ENCODE measurements at places on chromosomes 13 and 19.
A peak's percentile ranks its signal among the peaks of the same experiment; 100 is the strongest.

DNA sequence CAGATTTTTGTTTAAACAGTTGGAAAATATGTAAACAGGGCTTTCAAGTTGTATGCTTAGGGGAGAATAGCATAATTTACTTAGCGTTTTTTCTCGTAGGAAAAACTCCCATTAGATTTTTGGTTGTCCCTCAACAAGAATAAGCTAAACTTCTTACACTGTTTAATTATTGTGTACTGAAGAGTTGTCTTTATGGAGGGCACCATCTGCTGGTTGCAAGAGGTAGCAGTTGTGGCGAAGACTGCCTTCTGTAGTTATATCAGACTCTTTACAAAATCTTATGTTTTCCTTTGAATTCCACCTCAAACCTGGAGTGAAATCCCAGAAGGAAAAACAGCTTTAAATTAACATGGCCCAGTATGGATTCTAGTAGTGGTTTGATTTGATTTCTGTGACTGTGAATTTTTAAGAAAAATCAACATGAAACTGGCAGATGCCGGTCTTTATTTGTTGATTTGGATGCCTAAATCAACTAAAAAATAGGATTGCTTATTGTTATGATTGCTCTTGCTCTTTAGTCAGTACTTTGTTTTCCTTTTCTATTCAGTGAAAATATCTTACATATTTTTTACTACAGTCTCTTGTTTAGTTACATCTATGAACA, 53.4 kb downstream of the PDS5B start:
- peak; percentile 69 for DNase-seq

DNA sequence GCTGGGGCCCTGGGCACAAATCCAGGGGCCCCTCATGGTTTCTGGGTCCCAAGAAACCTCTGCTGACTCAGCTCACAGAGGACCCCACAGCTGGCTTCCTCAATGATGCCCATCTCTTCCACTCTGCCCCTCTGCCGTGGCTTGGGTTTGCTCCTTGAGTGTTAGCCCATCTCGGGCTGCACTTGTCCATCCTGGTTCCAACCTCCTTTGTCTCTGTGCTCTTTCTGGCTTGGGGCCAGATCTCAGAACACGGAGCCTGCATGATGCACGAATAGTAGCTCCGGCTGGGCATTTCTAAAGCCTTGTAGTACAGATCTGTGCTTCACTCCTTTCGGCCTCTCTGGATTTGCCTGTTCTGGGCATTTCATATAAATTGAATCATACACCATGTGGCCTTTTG, 53.8 kb downstream of the F2RL3 start:
- DNase-seq: no peak

DNA sequence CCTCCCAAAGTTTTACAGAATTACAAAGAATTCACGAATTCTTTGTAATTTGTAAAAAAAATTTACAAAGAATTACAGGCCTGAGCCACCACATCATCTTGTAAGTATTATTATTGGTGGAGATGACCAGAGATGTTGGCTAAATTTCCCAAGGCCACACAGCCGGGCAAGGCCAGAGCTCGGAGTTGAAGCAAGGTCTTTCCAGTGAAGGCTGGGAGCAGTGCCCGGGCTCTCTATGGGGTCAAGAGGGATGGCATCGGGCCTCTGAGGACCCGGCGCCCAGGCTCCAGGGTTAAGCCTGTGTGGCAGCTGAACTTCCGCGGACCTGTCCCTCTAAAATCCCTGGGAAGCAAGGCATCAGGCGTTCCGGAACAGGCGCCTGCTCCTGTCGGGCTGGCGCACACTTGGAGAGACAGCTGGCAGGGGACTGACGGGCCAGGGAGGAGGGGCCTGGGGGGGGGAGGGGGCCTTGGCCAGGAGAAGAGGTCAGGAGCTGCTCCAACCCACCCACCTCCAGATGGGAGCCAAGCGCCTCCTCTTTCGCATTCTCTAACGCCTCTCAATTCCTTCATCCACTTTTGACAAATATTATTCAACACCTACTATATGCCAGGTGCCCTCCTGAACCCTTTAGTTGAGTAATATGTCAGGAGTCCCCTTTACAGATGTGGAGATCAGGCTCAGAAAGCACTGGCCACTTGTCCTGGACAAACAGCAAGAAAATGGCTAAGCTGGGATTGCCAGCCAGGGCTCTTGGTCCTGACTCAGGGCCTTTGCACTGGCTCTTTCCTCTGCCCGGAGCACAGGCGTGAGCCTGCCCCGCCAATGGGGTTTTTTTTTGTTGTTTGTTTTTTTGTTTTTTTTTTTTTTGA, 36.8 kb upstream of the SEMA6B start:
- DNase-seq: no peak

- no peak for DNase-seq
These were observed 77.2 kb downstream of the KLF12 start for GRCh38 chr13:74056801-74057542.

DNA sequence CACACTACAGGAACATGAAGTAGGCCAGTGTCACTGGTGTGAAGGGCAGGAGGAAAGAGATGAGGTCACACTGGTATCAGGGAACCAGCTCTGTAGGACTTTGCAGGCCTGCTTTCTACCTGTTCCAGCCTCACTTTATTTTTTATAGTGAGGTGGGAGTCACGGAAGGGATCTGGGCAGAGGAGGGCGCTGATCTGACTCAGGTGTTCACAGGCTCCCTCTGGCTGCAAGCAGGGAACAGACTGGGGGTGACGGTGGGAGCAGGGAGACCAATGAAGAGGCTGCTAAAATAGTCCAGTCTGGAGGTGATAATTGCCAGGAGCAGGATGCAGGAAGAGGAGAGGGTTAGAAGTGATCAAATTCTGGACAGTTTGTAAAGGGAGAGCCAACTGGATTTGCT, 2.8 kb downstream of the THAP8 start:
- no peak for DNase-seq

DNA sequence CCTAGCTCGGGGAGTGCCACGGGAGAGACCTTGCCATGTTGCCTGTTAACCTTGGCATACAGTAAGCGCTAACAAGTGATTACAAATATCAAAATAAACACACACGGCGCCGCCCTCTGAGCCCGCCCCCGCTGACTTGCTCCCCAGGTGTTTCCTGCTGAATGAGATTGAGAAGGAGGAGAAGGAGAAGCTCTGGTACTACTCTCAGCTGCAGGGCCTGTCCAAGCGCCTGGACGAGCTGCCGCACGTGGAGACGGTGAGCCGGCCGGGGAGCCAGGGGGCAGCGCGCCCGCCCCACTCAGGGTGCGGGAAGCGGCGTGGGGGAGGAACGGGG, 5.0 kb downstream of the APC2 start:
- DNase-seq: no peak

DNA sequence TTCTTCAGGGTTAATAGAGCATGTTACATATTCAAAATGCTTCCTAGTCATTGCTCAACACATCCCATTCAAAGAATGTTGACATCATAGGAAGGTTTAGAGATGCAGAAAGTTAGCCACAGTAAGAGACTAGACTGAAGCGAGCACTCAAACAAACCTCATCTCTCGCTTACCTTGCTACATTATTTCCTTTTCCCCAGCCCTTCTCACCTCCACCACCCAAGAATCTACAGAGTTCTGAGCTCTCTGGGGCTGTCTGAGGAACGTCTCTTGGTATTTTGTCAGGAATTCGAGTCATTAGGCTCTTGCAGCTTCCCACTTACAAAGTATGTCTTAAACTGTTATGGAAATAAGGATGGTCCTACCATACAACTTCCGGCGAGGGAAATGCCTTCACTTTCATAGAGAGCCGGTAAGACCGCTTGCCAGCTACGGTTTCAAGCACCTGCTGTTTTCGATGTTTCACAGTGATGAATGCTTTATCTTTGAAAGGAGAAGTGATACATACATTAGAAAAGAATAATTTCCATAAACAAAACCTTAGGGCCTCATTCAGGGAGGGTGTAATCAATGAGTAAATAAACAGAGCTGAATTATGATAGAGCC, 65.1 kb downstream of the FLT1 start:
- no peak for DNase-seq

GRCh38 chr19:42478765-42479311, 36.1 kb upstream of the CXCL17 start:
- no peak for DNase-seq
